Central memory CD4-positive, alpha-beta T cell (primary cell): ENCODE measurements at places on chromosomes 1 and 21.

GRCh38 chr1:80925130-80925805 lies 875.5 kb upstream of the ADGRL2 start:
- DNase-seq: no peak

- no peak for DNase-seq
Observed at GRCh38 chr1:232793944-232794343, 11.3 kb upstream of the MAP10 start.

GRCh38 chr1:82377201-82377884 lies 576.6 kb downstream of the ADGRL2 start:
- DNase-seq: no peak

GRCh38 chr1:153459655-153460054 lies 796 bp downstream of the S100A7 start:
- no peak for DNase-seq

- no peak for DNase-seq
Observed at GRCh38 chr1:165508291-165508690, 35.5 kb upstream of the LRRC52 start.

DNA sequence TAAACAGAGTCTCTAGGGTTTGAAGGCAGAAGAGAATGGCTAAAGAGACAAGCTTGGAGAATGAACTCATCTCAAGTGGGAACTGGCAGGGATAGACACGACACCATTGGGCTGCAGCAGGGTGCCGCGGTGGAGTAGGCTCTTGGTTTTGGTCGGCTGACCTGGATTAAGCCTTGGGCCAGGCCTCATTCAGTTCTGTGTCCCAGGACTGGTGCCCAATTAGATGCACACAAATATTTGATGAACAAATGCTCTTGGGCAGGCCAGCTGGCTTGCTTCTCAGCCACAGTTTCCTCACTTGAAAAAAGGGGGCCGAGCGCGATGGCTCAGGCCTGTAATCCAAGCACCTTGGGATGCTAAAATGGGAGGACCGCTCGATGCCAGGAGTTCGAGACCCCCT lies 53.4 kb upstream of the CITED4 start:
- no peak for DNase-seq

DNA sequence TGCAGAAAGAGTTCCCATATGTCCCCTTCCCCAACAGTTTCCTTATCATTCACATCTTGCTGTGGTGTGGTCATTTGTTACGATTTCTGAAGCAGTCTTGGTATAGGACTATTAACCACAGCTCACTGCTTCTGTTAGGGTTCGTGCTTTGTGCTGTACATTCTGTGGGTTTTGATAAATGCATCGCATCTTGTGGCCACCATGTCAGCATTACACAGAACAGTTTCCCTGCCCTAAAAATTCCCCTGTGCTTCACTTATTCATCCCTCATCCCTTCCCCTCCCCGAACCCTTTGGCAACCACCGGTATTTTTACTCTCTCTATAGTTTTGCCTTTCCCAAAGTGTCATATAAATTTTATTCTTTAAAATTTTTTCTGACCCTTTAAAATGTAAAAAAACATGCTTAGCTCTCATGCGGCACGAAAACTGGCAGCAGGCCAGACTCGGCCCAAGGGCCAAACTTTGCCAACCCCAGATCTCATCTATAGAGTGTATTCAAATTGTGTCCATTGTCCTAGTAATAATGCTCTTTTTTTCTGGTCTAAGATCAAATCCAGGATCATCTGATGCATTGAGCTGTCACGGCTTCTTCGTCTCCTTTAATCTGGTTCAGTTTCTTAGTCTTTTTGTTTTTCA lies 78.2 kb downstream of the SIM2 start:
- DNase-seq: no peak

- DNase-seq: no peak
Observed at GRCh38 chr1:245172026-245172425, 17.2 kb downstream of the KIF26B start.

DNA sequence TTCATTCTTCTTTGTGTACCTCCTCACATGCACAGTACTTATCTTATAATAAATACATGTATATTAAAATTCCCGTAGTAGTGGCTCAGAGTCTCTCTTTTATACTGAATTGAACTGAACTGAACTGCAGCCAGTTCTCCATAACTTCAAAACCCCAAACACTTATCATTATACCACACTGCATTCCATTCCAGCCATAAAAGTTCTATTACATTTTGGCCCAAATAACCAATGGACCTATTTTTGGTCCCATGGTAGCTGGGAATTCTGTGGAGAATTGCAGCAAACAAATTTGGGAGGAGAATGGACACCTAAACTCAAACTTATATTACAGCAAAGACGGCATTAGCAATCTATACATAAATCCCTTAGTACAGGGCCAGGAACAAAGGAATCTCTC lies 86.6 kb upstream of the C1orf87 start:
- DNase-seq: no peak
